Fibroblast of the conjunctiva (primary cell): ENCODE measurements at places on chromosomes 11 and 22.

GRCh38 chr22:42459287-42460063, 27.3 kb upstream of the NFAM1 start:
- no peak for DNase-seq

- no peak for DNase-seq
Measured at GRCh38 chr11:92850296-92850826, 119.1 kb upstream of the MTNR1B start.

- no peak for DNase-seq
Measured at GRCh38 chr11:44777209-44778194, 50.7 kb downstream of the TSPAN18 start.

GRCh38 chr11:112179601-112180000, 4.3 kb downstream of the BCO2 start:
- DNase-seq = no peak

DNA sequence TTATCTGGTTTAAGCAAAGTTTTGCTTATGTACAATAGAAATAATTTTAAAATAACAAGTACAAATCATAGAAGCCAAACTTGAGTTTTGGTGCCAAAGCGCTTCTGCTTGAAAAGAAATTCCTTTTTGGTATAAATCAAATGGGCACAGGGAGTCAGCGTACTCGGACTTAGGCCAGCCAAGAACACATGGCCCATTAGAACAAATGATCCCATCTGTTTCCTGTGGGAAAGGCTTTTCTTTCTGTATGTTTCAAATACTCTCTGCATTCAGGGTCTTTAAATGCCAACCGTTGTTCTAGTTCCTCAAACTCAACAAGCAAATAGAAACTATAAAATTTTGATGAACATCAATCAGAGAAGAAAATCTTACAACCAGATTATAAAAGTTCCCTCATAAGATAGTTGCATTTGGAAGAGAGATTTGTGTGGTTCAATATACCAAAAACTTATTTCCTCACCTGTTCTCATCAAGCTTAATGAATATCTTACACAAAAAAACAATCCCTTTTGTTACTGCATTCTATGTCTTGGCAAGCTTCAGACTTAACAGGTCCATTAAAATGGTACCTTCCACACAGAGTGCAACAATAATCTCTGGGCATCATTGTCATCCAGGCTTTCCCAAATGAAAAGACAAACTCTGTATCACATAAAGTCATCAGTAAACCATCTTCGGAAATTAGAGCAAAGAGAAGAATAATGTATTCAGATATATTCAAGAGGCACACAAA, 739.8 kb upstream of the API5 start:
- no peak for DNase-seq

DNA sequence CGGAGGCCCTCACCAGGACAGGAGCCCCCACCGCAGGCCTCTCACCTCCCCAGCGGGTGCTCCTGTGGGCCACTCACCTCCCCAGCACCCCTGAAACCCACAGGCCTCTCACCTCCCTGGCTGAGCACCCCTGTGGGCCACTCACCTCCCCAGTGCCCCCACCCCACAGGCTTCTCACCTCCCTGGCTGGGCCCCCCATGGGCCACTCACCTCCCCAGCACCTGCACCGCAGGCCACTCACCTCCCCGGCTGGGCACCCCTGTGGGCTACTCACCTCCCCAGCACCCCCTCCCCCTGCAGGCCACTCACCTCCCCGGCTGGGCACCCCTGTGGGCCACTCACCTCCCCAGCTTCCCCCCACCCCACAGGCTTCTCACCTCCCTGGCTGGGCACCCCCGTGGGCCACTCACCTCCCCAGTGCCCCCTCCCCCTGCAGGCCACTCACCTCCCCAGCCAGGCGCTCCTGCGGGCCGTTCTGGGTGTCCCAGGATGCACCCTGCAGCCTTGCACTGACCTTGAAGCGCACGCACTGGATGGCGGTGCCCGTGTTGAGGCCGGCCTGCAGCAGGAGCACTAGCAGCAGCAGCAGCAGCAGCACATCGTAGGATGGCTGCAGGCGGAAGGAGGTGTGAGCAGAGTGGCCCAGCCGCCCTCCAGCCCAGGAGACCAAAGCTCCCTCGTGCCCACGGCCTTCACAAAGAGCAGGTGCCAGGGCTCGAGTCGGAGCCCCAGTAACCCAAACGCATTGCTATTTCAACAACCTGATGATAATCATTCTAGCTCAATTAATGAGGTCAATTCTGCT, 5.7 kb upstream of the TTLL8 start:
- DNase-seq = no peak

- DNase-seq = no peak
Measured at GRCh38 chr11:84645988-84646694, 981.0 kb downstream of the DLG2 start.

DNA sequence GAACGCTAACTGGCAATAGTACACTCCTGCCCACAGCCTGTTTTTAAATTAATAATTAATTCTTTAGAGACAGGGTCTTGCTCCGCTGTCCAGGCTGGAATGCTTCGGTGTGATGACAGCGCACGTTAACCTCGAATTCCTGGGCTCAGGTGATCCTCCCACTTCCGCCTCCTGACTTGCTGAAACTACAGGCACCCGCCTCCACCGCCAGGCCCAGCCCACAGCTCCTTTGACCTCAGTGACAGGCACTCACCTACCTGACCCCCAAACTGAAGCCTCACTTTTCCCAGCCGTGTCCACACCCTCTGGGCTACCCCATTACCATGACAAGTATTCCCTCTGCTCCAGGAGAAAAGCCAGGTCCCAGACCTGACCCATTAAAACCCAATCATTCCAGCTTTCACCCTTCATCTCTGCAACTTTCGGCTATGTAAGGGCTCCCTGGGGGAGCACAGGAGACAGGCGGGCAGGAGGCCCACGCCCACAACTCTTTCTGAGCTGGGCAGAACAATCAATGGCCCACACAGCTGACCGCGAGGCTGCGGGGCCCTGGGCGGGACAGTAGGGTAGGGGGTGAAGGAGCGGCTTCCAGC, 730 bp downstream of the LMNTD2 start:
- DNase-seq = no peak

DNA sequence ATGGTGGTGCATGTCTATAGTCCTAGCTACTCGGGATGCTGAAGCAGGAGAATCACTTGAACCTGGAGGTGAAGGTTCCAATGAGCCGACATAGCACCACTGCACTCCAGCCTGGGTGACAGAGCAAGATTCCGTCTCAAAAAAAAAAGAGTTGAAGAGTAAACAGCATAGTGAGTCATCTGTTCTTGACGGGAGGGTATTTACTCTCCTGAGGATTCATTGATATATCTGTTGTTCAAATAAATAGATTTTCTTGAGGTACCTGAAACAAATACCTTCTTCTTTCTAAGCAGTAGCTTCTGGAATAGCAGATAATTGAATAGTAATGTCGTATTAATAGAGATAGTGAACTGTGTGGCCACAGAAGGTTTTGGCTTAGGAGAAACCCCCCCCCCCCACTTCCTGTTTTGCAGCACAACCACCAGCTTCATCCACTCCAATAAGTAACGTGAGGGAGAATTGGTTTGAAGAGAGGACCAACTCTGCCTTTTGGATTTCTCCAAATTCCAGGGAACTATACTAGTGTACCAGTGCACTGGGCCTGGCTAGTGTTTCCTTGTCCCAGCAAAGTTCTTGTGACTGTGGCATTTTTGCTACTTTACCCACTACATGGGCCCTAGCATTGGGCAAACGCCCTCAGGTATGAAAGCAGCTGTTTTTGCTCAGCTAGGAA, 90.0 kb downstream of the PRMT3 start:
- DNase-seq = no peak

DNA sequence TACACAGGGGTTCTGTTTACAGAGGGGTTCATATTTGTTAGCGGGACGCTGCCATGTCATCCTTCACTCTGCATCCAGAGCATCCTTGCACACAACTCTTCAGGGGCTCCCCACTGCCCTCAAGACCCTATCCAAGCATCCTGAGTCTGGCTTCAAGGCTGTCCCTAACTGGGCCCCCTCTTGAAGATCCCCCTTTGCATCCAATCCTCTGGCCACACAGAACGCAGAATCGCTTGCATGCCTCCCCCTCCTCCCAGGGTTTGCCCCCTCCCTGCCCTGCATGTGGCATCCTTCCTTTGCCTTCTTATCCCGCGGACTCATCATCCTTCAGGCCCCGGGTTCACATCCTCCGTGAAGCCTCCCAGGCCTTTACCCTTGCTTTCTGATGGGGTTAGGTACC, 18.6 kb downstream of the C1QTNF6 start:
- DNase-seq = no peak

- no peak for DNase-seq
Measured at GRCh38 chr11:134509381-134510232, 97.6 kb upstream of the B3GAT1 start.

DNA sequence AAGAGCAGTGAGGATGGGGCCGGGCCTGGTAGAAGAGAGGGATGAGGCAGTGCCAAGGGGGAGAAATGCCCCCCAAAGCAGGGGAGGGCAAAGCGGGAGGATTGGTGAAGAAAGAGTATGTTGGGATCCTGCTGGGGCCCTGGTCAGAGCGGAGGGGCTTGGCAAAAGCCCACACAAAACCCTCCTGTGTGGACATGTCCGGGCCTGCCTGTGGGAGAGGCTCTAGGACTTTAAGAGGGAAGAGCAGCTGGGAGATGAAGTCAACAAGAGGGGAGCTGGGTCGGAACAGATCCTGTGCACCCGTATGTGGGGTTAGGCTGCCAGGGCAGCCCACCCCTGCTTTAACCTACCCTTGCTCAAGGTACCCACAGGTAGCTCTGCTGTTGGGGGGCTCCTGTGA, 25.8 kb downstream of the ART5 start:
- DNase-seq = no peak

GRCh38 chr11:91906871-91907624, 317.6 kb upstream of the FAT3 start:
- DNase-seq = no peak

DNA sequence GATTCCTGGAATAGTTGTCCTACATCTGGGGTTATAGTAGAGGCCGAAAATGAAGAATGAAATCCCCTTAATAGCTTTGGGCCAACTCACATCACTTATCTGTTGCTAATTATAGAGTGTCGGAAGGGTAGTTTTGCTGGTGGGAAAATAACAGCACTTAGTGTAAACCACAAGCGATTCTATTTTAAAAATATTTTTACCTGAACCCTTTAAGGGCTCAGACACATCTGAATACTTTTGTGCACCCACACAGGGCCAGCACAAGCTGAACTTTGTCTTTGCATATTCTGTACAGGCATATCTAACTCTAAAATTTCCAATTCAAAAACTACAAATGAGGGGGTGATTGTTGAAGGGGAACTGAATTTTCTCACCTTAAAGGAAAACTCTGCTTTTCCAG, 27.6 kb downstream of the SLC6A5 start:
- no peak for DNase-seq

DNA sequence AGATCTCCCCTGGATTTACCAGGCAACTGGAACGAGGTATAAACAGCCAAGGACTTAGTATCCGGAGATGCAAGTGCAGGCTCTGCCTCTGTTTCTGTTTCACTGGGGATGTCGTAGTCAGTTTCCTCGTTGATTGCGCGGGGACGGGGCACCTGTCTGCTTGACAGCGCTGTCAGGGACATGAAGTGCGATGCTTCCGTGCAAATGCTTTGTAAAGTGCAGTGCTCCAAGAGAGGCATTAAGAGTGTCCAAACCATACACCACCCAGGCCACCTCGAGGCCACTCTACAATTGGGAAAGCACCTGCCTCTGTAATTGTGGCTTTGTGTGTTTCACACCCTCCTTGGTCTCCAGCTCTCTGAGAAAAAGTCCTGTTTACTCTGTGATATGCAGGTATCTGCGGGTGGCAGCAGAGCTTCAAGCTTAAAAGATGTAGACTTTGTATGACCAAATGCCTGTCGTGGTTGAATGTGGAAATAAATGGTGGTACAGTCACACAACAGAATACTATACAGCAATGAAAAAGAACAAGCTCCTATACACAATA, 18.6 kb upstream of the CD5 start:
- DNase-seq = no peak

DNA sequence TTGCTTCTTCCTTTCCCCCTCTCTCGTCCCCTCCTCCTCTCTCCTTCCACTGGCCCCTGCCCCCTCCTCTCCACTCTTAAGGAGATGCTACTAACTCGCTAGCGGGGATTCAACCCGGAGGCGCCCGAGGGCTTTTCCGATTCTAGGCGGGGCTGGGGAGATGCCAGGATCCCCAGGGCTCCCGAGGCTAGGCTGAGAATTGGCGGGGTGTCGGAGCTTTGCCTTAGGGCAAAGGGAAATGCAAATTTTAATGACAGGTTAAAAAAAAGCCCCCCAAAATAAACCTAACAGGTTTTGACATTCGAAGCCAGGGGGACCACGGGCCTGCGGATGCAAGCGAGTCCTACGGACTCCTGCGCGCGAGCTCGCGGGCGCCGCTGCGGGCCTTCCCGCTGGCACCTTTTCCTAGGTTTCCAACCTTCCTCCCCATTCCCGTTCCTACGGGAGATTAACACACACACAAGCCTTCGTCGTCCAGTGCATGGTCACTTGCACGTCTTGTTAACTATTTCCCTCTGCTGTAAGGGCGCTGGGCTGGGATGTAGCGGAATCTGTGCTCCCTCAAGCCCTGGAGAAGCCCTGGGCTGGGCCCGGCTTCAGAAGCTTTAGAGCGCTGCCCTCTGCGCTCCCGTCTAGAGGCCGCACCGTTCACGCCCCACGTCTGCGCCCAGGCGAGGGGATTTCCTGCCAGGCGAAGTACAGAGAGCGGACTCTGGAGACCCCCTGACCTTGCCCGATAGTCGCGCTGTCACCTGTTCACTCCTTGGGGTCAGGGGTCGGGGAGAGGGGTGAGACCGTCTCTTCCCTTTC, 729 bp upstream of the ALX4 start:
- no peak for DNase-seq

GRCh38 chr11:63923319-63923718, 6.4 kb upstream of the RCOR2 start:
- no peak for DNase-seq

DNA sequence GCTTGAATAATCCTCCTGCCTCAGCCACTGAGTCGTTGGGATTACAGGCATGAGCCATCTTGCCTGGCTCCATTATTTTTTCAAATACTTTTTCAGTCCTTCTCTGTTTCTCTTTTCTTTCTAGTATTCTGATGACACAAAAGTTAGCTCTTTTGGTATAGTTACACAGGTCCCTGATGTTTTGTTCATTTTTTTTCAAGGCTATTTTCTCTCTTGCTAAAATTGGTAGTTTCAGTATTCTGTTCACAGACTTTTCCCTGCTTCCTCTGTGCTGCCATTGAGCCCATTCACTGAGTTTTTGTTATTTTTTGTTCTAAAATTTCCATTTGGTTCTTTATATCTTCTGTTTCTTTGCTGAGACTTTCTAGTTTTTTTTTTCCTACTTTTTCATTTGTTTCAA, 166.5 kb downstream of the UVRAG start:
- DNase-seq = no peak

GRCh38 chr11:32538804-32539203, 44.8 kb upstream of the EIF3M start:
- DNase-seq = no peak

- DNase-seq = no peak
Measured at GRCh38 chr22:50141891-50142363, 28.6 kb upstream of the PANX2 start.

GRCh38 chr11:44452827-44453572, 112.5 kb upstream of the CD82 start:
- DNase-seq = no peak

GRCh38 chr11:22244986-22245592, 52.2 kb downstream of the ANO5 start:
- peak; percentile 23 for DNase-seq
